SK-MEL-5 (cell line): ENCODE measurements at places on chromosomes 1 and 21.
A peak's percentile ranks its signal among the peaks of the same experiment; 100 is the strongest.

GRCh38 chr1:3759164-3759563, 6.9 kb downstream of the CCDC27 start:
- DNase-seq: no peak

GRCh38 chr1:80878343-80878742, 922.4 kb upstream of the ADGRL2 start:
- DNase-seq: no peak

DNA sequence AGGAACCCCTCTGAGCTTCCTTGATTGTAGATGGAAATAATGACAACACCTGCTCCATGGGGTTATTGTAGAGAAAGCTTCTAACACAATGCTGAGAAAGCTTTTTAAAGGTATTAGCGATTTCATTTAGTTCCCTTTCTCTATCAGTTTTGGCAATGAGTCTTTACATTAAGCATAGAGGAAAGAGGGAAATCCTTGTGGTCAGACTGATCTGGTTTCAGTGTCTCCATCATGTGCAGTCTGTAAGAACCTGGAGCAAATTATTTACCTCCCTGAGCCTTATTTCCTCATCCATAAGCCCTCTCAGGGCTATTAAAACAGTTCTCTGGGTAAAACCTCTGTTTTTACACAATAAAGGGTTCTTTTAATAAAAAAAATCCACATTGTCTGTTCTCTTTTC, 87.5 kb downstream of the FGGY start:
- DNase-seq: no peak

- no peak for DNase-seq
Observed at GRCh38 chr1:207841901-207842300, 69.0 kb downstream of the CD34 start.

- DNase-seq: no peak
Observed at GRCh38 chr1:69814926-69815325, 247.2 kb downstream of the LRRC7 start.

- no peak for DNase-seq
Observed at GRCh38 chr1:32895325-32896215, 5.6 kb downstream of the TMEM54 start.

DNA sequence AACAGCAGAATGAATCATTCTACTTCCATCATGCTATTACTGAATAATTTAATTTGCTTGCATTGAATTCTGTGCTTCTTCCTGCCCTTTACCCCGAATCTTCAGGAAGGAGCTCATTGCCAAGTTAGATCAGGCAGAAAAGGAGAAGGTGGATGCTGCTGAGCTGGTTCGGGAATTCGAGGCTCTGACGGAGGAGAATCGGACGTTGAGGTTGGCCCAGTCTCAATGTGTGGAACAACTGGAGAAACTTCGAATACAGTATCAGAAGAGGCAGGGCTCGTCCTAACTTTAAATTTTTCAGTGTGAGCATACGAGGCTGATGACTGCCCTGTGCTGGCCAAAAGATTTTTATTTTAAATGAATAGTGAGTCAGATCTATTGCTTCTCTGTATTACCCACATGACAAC, 44.2 kb downstream of the MAP3K7CL start:
- DNase-seq: no peak

DNA sequence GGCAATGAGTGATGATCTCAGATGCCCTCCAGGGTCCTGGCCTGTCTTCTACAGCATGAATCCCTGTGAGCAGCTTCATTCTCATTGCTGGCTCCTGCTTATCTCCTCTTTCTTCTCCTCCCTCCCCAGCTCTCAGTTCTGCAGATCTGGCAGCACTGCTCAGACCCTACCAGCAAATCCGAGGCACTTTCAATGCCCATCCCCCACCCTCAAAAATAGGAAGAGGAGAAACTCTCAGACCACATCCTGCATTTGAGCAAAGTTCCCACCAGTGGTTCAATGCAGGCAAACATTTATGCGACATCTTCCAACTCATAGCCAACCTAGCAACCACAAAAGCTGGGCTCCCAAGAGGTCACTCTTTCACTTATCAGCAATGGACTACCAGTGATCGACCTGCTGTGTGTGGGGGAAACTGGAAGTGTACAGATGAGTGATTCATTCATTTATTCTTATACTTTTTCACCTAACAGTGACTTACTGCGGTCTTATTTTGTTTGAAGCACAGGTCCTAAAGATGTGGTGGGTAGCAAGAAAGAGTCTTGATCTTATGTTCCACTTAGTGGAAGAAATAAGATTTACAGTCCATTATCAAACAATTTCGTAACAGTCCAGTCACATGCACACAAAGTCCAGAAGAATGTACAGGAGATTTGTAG, 5.8 kb upstream of the CHI3L2 start:
- no peak for DNase-seq

DNA sequence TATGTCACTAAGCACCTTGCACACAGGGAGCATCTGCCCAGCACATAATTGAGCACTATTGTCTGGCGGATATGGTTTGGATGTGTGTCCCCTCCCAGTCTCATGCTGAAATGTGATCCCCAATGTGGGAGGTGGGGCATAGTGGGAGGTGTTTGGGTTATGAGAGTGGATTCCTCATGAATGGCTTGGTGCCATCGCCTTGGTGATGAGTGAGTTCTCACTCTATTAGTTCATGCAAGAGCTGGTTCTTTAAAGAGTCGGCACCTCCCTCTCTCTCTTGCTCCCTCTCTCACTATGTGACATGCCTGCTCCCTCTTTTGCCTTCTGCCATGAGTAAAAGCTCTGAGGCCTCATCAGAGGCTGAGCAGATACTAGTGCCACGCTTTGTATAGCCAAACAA, 9.5 kb downstream of the CTSK start:
- DNase-seq: no peak

DNA sequence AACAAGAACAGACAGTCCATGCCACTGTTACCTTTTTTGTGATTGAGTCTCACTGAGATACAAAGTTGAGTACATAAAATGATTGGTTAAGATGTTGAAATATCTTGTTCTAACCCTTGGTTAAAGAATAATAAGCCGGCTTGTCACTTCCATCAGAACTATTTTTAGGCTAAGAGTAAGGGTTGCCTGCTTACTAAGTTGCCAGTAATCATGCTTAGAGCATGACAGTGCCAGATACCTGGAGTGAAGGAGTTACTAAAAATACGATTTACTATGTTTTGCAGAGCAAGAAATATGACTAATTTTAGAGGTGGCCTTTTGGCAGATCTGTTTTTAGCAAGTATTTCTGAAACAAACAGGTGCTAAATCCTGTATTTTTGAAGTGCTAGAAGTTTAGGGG, 6.0 kb downstream of the HUNK start:
- no peak for DNase-seq

GRCh38 chr1:172875892-172876291, 174.8 kb downstream of the TNFSF18 start:
- DNase-seq: no peak

DNA sequence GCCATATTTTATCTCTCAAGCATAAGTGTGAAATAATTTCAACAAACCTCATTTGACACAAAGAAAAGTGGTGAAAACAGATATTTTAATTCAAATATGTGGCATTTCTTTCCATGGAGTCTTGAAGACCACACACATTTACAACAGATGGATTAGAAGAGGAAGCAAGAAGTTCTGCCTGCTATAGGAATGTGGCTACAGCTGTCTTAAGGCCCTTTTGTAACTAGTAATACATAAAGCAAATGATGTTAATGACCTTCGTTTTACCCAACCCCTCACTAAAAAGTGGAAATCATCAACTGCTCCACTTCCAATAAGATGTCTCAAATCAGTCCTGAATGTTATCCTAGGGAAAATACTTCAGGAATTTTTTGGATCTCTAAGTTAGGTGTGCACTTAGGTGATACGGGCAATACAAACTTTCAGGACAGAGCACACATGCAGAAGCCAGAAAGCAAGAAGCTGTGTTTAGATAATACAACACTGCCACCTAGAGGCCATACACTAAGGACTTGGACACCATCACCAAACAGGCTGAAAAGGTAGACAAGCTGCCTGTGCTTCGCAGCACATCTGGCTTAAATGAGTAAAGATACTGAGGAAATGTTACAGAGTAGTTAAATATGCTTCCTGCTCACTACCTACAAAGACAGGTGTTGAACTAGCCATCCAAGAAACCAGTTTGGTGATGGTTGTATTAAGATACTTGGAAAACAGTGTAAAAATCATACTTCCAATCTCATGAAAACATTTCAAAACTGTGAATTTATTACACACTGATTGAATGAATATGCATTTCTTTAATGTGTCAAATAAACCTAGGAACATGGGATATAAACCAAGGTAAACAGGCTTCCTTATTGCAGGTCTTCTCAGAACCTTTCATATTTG, 24.4 kb downstream of the RRAGC start:
- peak; percentile 87 for DNase-seq

DNA sequence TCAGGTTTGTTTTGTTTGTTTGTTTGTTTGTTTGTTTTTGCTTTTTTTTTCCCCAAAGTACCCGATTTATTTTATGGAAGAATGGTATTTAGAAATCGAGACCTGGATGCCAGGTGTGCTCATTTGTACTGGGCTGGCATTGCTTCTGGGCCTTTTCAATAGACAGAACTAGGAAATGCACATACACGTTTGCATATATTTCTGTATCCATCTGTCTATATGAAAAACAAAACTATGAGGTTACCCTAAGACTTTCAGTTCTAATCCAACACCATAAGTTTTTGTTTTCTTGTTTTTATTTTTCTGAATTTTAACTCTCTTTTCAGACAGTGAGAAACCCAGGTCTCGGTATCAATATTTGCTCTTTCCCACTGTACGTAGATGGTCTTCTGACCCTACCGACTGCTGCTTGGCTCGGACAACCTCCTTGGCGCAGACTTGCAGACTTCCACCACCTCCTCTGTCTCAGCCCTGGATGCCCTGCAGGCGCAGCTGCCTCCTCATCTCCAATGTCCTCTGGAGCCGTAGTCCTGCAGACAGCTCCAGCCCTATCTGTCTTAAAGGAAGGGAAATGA, 171.7 kb downstream of the NEK7 start:
- DNase-seq: no peak

DNA sequence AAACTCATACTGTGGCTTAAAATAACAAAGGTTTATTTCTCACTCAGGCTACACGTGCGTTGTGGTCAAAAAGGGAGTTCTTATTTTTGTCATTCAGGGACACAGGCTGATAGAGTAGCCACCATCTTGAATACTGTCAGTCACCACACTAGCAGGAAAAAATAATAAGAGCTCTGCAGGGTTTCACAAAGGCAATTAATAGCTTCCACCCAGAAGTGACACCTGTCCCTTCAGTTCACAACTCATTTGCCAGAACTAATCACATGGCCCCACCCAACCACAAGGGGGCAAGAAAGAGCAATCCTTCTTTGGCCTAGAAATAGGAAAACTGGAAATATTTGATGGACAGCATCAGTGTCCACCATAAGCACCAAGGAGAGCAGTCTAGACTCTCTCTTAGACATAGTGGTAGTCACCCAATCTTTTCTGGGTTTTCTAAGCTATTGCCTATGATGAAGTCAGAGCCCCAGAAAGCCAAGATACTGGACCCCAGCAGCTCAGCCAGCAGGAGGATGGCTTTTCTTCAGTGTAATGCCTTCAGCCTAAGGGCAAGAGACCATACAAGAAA, 8.2 kb downstream of the HAPLN2 start:
- DNase-seq: peak; percentile 81

DNA sequence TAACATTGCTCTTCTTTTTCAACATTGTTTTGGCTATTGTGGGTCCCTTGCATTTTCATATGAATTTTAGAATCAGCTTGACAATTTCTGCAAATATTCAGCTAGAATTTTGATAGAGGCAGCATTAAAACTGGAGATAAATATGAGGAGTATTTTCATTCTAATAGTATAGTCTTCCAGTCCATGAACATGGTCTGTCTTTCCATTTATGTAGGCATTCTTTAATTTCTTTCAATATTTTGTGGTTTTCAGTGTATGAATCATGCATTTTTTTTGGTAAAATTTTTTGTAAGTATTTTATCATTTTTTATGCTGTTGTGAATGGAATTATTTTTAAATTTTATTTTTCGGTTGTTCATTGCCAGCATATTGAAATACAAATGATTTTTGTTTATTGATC, 97.2 kb downstream of the DNAH14 start:
- no peak for DNase-seq

GRCh38 chr1:214300149-214300780, 19.3 kb downstream of the SMYD2 start:
- DNase-seq: no peak

DNA sequence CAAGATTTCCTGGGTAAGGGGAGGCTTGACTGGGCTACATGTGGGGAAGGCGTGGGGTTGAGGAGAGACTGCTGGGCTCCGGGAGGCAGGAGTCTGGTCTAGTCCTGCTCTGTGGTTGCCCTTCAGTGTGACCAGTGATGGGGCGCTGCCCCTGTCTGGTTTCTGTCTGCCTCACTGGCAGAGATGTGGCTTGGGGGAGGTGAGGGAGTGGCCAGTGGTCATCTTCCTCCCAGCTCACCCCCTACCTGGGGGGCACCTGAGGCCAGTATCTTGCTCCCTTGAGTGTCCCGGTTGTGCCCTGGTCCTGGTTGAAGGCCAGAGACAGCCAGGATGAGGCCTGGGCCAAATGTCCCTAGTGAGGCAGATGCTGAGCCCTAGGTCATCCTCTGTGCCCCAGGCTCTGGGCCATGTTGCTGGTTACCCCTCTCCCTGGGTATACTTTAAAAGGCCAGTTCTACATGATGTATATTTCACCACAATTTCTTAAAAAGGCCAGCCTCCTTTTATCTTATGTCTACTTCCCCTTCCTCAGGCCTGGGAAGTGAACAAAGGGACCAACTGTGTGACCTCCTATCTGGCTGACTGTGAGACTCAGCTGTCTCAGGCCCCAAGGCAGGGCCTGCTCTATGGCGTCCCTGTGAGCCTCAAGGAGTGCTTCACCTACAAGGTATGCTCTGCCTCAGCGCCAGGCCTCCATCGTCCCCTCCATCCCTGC, 10.5 kb downstream of the FAAH start:
- peak; percentile 27 for DNase-seq

GRCh38 chr1:160534823-160535605, 12.0 kb upstream of the SLAMF6 start:
- peak; percentile 22 for DNase-seq

- no peak for DNase-seq
Observed at GRCh38 chr1:173249349-173249748, 42.2 kb upstream of the TNFSF4 start.

GRCh38 chr1:234476172-234476571, 2.8 kb downstream of the TARBP1 start:
- DNase-seq: no peak

DNA sequence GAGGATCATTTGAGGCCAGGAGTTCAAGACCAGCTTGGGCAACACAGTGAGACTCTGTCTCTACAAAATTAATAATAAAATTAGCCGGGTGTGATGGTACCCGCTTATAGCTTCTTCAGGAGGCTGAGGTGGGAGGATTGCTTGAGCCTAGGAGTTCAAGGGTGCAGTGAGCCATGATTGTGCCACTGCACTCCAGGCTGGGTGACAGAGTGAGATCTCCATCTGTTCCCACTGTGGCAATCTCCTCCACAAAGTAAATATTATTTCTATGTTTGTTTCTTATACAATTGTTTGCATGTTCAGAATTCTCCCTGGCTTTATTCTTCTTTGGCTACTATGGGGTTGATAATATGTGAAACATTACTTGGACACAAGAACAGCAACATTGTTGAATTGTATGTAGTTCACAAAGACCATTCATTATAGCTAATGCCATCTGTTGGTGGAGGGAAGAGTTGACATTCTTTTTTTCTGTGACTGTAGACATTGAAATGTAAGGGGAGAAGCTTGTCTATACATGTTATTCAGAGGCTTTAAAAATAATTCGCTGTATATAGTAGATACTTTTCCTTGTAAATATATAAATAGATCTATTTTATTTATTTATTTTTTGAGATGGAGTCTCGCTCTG, 47.8 kb upstream of the SRSF10 start:
- peak; percentile 69 for DNase-seq
